ENCODE measurements at places on chromosomes 5 and 9.

GRCh38 chr5:66769839-66770617 lies 173.8 kb downstream of the MAST4 start:
- DNase-seq, result no peak

- DNase-seq, result no peak
These were observed 85.4 kb upstream of the MIER3 start for GRCh38 chr5:57037355-57037754.

- DNase-seq, result no peak
These were observed 269.9 kb downstream of the MAN2A1 start for GRCh38 chr5:109959652-109960051.

DNA sequence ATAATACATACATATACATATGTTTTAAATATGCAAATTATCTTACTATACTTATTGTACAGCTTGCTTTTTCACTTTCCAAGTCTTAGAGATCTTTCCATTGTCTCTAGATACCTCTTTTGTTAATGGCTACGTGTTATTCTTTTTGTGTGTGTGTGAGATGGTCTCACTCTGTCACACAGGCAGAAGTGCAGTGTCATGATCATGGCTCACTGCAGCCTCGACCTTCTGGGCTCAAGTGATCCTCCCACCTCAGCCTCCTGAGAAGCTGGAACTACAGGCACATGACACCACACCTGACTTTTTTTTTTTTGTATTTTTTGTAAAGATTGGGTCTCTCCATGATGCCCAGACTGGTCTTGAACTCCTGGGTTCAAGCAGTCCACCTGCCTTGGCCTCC lies 2.8 kb downstream of the OSMR start:
- DNase-seq, result no peak

DNA sequence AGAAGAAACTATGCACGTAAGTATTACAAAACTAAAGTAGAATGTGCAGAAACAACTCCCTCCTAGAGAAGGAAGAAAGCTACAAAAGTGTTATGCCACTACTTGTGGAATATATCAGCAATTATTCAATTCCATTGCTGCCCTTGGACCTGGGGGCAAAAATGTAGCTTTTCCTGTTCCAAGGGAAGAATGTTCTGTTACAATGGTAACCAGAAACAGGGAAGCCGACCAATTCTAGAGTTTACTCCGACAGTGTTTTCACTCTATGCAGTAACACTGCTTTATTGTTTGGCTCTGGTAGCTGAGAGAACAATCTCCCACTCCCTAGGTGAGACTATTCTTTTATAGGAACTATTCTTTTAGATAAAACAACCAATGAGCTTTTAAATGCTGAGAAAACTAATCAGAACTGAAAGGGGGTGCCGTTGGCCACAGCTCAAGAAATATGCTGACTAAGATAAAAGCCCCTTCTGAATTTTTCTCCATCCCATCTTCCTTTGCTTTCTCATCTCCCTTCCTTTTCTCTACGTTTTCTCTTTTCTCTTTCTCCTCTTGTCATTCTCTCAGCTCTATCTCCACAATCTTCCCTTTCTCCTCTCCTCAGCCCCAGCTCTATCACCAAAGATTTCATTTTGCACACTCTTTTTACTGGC lies 54.1 kb downstream of the SLC1A3 start:
- DNase-seq, result no peak

GRCh38 chr9:76996700-76997099 lies 22.8 kb upstream of the FOXB2 start:
- no peak for DNase-seq

DNA sequence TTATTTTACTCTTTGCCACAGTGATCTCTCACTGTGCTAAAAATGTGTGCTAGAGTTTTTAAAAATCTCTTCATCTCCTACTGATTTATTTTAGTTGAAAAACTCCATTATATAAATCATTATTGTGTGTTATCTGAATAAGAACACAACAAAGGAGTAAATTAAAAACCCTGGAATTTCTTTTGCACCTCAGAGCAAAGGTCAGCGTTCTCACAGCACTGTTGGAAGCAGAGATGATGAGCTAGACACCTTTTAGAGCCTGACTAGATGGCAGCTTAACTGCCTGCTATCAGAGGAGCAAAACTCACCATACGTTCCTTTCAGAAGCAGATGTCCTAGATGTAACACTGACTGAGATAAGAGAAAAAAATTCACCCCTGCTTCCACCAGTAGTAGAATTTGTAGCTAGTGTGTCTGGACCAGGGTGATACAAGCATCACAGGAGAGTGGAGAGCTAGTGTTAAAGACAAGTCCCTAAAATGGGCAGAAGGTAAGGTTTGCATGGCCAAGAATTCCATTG lies 147.1 kb downstream of the ENTREP1 start:
- DNase-seq, result no peak
